ENCODE measurements at places on chromosomes 7 and 10. TPM values are rescaled to one million over a fixed set of nuclear protein-coding genes. Genes with fewer than 3 reads are reported as not detected.

DNA sequence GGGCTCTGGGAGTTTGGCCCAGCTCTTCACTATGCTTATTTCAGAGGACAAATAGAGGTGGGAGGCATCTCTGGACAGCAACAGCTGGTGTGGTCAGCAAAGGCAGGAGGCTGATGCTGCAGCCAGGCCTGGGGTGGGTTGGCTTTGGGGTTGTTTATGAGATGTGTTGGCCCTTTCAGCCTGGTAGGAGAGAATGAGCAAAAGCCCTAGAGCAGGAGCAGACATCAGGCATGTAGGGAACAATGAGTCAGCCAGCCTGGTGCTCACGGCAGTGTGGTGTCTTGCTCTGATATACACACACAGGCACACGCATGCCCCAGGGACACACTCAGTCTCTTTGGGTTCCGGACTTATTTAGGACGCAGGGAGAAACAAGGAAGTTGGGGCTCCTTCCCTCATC, 157.1 kb downstream of the PRKCQ start:
- DNase-seq, result no peak

DNA sequence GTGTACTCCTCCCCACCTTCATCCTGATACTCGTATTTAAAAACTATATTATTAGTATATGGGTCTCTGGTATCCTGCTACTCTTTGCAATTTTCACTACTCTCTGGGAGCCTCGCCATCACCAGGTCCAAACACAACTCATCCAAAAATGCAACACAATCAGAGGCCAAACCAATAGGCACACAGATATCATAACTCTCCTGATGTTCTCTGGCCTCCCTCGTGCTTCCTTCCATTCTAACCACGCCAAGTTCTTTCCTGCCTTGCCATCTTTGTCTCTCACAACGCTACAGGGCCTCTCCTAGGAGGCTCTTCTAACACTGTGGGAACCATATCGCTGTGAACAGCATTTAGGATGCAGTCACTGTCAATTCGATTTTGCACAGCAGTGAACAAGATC, 7.3 kb downstream of the RHEB start:
- no peak for DNase-seq

The SPRN gene
- not detected for total RNA-seq

DNA sequence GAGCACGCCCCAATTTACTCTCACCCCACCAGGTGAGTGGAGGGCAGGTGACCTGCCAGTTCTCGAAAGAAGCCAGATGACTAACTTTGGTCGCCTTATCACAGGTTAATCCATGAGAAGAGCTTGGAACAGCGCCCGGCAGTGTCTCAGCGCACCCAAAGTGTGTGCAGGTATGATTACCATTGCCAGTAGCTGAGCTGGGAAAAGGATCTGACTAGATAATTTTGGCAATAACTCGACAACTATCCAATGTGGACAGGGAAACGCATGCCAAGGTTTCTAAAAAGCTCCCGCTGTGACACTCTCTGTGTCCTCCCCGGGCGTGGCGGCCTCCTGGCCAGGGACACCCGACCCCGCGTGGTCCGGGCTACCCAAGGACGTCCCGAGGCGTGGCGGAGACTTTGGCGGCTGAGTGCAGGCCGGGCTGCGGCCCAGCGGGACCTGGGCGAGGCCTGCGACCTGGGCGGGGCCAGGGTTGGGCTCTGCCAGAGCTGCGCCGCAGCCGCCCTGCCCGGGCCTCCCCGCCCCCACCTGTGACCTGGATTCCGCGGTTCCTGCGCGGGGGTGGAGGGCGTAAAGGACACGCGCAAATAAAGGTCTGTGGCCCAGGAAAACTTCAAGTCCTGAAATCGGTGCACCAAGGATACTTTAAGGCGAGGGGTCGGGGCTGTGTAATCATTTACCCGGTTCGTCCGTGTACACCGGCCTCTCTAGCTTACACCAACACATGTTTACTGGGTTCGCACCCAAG, 13.7 kb upstream of the WAPL start:
- DNase-seq, result peak; percentile 82

GRCh38 chr7:157973971-157974677, 613.5 kb downstream of the PTPRN2 start:
- no peak for DNase-seq

DNA sequence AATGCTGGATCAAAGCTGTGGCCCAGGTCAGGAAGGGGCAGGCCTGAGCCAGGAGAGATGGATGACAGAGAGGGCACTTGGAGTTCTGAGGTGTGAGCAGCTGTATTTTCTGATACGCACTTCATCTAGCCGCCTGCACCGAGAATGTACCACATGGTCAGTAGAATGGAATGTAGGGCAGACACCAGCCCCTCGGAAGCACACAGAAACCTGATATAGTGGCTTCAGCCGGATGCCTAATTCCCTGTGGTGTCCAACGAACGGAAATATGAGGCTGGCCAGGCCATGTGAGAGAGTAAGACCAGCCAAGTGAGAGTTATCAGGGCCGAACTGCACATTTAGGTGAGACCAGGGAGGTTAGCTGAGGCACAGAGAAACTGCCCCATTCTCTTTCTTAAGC, 46.7 kb upstream of the PLCE1 start:
- DNase-seq, result no peak

- no peak for DNase-seq
Measured at GRCh38 chr10:48811461-48811860, 126.8 kb downstream of the WDFY4 start.

DNA sequence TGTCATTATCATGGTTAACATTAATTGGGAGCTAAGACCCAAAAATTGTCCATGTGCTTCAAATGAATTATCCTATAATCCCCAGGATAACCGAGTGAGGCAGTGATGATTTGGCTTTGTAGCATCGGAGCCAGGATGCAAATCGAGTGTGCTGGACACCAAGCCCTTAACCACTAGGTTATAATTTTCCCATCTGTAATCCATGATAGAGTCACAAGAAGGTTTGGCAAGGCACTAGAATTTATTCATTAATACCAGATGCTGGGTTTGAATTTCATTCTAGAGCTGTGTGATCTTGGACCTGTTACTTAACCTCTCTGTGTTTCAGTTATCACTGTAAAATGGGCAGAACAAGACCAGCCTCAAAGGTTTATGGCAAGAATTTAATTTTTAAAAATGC, 21.0 kb upstream of the ITGB1 start:
- no peak for DNase-seq
